Activated naive CD4-positive, alpha-beta T cell treated with anti-CD3 and anti-CD28 coated beads for 36 hours (primary cell): ENCODE measurements at places on chromosomes 4 and X. TPM values are rescaled to one million over a fixed set of nuclear protein-coding genes. Genes with fewer than 3 reads are reported as not detected.

GRCh38 chr4:10009861-10010500 lies 11.3 kb downstream of the SLC2A9 start:
- H3K4me3 ChIP-seq, result no peak overlapping the region
- H3K27ac ChIP-seq, result no peak overlapping the region
- no peaks in the 10 kb centered on the region for H3K27me3 ChIP-seq
- DNase-seq, result no peak

GRCh38 chrX:128106630-128107029 lies 54.4 kb upstream of the ACTRT1 start:
- H3K4me1 ChIP-seq, result no peaks in the 10 kb centered on the region
- no peaks in the 10 kb centered on the region for H3K36me3 ChIP-seq
- no peak overlapping the region for H3K4me3 ChIP-seq
- DNase-seq, result no peak

DNA sequence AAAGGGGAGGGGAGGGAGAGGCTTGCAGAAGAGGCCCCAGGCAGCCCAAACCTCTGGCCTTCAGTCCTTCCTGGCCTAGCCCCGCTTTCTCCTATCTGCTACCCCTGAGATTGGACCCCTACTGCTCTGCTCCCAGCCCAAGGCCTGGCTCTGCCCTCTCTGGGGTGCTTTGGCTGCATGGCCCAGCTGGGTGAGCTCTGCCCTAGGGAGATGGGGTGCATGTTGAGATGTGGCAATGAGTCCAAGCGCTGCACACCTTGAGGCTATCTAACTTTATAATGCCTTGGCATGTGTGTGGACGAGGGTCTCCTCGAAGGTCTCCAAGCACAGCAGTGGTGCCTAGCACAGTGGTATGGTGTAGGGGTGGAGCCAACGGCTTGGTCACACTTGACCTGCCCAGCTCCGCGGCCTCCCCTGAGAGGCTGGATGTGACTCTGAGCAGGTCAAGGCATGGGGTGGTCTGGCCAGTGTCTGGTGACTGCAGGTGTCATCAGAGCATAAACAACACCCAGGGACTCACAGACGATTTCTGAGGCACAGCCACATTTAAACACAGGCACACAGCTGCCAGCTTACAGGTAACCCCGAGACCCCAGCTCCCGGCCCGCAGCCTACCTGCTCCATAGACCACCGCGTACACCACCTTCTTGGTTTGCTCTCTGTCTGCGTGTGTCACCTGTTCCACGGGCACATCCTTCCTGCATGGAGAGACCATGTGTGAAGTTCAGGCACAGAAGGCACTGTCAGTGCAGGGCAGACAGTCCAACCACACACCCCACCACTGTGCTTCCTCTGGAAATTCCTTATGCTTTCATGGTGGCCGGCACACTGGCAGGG lies 36.3 kb downstream of the NAT8L start:
- H3K27ac ChIP-seq, result no peak overlapping the region
- DNase-seq, result no peak
- no peaks in the 10 kb centered on the region for H3K4me1 ChIP-seq
- no peaks in the 10 kb centered on the region for H3K27me3 ChIP-seq

DNA sequence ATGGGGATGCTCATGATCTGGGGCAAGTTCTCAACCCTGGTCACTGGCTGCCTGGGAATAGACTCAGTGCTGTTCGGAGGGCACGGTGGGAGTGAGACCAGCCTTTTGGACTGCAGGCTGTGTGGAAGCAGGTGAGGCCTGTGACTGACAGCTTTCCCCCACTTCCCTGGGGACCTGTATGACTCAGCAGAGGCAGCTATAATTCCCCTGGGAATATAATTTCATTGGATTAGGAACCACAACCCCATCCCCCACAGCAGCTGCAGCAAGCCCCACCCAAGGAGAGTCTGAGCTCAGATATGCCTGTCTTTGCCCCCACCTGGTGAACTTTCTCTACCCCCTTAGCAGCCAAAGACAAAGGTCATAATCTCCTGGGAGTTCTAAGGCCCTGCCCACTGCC lies 408.6 kb downstream of the PPP3CA start:
- H3K27me3 ChIP-seq, result peaks cover 26% of the 10 kb centered on the region
- no peaks in the 10 kb centered on the region for H3K36me3 ChIP-seq
- H3K4me3 ChIP-seq, result no peak overlapping the region
- no peaks in the 10 kb centered on the region for H3K4me1 ChIP-seq
- H3K27ac ChIP-seq, result no peak overlapping the region
- DNase-seq, result no peak

RS1 gene
- total RNA-seq, result not detected

- no peak overlapping the region for H3K4me3 ChIP-seq
- H3K4me1 ChIP-seq, result peaks cover 3% of the 10 kb centered on the region
- H3K36me3 ChIP-seq, result no peaks in the 10 kb centered on the region
- no peaks in the 10 kb centered on the region for H3K27me3 ChIP-seq
Measured at GRCh38 chrX:108219949-108220601, 128.5 kb downstream of the ATG4A start.

DNA sequence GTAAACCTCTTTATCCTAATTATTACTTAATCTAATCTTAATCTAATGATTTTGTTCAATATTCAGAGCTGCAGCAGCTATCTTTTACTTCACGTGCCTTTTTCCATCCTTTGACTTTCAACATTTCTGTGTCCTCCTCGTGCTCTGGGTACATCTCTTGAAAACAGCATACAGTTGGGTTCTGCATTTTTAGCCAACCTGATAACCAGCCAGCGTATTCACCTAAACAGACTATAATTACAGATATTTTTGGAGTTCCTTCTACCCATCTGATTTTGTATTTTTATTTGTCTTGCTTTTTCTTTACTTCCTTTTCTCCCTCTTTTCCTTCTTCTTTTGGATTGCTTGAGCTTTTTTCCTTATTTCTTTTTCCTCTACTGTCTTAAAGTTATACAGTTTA lies 16.2 kb upstream of the JAKMIP1 start:
- no peak for DNase-seq
- H3K27me3 ChIP-seq, result peaks cover 34% of the 10 kb centered on the region
- H3K27ac ChIP-seq, result no peak overlapping the region
- no peaks in the 10 kb centered on the region for H3K4me1 ChIP-seq
- no peak overlapping the region for H3K4me3 ChIP-seq
- no peaks in the 10 kb centered on the region for H3K36me3 ChIP-seq

GRCh38 chr4:111400741-111401140 lies 744.5 kb upstream of the FAM241A start:
- no peaks in the 10 kb centered on the region for H3K36me3 ChIP-seq
- DNase-seq, result no peak
- H3K27ac ChIP-seq, result no peak overlapping the region
- H3K4me1 ChIP-seq, result no peaks in the 10 kb centered on the region

GRCh38 chr4:124993838-124994237 lies 281.3 kb upstream of the ANKRD50 start:
- no peaks in the 10 kb centered on the region for H3K36me3 ChIP-seq
- no peak overlapping the region for H3K27ac ChIP-seq
- no peak overlapping the region for H3K4me3 ChIP-seq
- no peaks in the 10 kb centered on the region for H3K4me1 ChIP-seq

PPP1R2C gene
- total RNA-seq, result not detected

DNA sequence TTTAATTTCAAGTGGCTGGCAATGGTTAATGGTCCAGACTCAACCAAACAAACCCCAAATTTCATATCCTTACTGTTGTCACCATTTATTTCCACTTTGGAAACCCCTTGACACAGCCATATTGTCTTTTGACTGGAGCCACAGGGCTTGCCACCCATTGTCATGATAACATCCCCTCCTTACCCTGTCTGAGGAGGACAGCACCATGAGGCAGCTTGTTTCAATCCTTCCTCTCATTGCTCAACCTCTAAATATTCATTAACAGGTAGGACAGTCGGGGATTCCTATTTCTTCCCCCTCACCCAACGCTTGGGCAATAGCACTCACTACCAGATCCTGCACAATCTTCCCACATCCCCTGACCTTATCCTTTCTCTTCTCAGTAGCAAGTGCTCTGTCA lies 92.1 kb downstream of the CEP135 start:
- no peaks in the 10 kb centered on the region for H3K36me3 ChIP-seq
- peaks cover 14% of the 10 kb centered on the region for H3K27me3 ChIP-seq
- H3K4me1 ChIP-seq, result no peaks in the 10 kb centered on the region
- no peak overlapping the region for H3K4me3 ChIP-seq

ZCCHC4 gene
- 10.5 TPM for total RNA-seq

PABPC4L gene
- total RNA-seq, result not detected

GRCh38 chr4:79364061-79364460 lies 38.2 kb upstream of the NAA11 start:
- H3K4me1 ChIP-seq, result no peaks in the 10 kb centered on the region
- no peak overlapping the region for H3K4me3 ChIP-seq
- DNase-seq, result no peak
- no peak overlapping the region for H3K27ac ChIP-seq
- H3K36me3 ChIP-seq, result no peaks in the 10 kb centered on the region

- no peaks in the 10 kb centered on the region for H3K27me3 ChIP-seq
- no peaks in the 10 kb centered on the region for H3K36me3 ChIP-seq
Measured at GRCh38 chrX:67004451-67004850, 365.6 kb upstream of the EDA2R start.

SLC39A8 gene
- 28.8 TPM for total RNA-seq

PCDH10 gene
- total RNA-seq, result not detected

DNA sequence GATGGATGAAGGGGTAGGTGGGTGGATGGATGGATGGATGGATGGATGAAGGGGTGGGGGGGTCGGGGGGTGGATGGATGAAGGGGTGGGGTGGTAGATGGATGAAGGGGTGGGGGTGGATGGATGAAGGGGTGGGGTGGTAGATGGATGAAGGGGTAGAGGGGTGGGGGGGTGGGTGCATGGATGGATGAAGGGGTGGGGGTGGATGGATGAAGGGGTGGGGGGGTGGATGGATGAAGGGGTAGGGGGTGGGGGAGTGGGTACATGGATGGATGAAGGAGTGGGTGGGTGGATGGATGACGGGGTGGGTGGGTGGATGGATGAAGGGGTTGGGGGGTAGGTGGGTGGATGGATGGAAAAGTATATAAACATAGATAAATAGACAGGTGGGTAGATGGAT lies 74.2 kb downstream of the PRKX start:
- no peak overlapping the region for H3K27ac ChIP-seq
- peaks cover 14% of the 10 kb centered on the region for H3K36me3 ChIP-seq
- H3K27me3 ChIP-seq, result no peaks in the 10 kb centered on the region

- H3K27me3 ChIP-seq, result no peaks in the 10 kb centered on the region
- peak; percentile 21 for DNase-seq
- H3K4me3 ChIP-seq, result no peak overlapping the region
- peaks cover 70% of the 10 kb centered on the region for H3K4me1 ChIP-seq
- H3K27ac ChIP-seq, result no peak overlapping the region
Measured at GRCh38 chr4:38323141-38323641, 340.8 kb upstream of the KLF3 start.
